Activated CD4-positive, CD25-positive, alpha-beta regulatory T cell (primary cell): ENCODE measurements at places on chromosomes 3 and 15.

DNA sequence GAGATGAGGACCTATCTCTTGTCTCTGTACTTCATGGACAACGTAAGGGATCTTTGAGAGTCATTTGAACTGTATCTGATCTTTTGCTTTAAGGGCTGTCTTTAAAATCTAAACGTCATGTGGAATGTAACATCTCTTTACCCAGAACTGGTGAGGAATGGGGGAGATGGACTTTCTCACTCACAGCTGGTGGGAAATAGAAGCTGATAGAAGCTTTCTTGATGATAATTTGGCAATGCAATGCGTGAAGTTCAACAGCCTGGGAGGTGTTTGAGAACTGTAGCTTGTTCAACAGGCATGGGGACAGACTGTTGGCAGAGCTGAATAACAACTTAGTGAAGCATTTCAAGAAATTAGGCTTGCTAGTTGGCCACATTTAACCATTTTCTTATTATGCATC, 21.5 kb upstream of the RORA start:
- no peak for DNase-seq

GRCh38 chr3:57128826-57129667, 36.1 kb downstream of the IL17RD start:
- no peak for DNase-seq

DNA sequence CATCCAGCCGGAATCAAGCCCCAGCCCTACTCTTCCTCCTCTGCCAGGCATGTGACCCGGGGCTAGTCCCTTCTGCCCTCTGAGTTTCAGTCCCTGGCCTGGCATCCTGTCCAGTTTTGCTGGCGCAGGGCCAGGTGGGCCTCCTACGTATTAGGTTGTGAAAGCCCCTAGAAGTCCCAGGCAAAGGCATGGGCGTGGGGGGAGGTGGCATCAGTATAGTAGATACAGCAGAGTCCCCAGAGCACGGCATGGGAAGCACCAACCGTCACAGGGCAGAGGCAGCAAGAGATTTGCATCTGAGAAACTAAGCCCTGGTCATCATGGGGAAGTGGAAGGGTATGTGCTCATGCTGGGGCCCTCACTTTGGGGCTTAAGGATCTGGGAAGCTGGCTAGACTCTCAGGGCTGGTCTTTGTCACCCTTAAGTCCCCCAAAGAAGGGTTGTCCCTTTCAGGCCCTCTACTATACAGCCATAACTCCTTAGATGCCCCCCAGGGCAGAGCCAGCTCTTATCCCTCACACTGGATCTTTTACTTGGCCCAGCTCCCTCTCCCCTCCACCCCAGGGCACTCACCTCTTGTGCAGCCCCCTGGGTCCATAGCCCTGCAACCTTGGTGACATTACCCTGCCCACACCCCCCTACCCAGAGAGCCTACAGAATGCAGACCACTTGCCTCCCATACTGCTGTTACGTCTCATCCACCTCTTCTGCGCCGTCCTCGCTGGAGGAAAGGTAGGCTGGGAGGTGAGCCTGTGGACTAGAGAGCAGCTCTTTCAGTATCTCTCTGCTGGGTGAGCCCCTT, 11.3 kb downstream of the NBEAL2 start:
- DNase-seq, result no peak

DNA sequence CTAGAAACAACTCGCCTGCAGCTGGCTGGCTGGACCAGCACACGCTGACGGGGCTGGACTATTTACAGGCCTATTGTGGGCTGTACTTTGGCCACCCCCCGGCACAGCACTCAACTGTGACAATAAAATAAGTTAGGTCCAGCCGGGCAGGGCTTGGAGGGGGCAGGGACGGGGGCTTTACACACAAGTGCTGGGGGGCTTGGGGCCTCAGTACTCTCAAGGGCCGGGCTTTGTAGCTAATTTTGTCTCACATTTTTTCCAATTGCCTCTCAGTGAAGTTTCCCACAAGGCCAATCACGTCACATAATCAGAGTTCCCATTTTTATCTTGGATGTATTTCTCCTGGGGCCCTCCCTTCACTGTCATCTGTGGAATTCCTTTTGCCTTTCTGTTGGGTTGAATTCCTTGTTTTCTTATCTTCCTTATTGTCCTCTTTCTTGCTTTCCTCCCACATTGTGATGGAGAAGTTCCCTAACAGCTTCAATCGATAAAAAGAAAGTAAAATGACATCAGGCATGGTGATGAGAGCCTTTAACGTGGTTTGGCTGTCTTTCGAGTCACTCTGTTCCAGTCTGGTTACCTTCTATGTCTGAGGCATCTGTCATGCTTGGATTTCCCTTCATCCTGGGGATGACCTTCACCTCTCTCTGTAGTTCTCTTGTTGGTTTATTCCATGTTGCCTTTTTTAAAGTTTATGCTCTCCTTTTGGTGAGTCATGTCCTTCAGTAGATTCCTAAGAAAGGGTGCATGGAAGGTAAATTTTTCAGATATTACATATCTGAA, 44.1 kb upstream of the CMTM7 start:
- no peak for DNase-seq

- no peak for DNase-seq
These were observed 114.0 kb downstream of the FAM174B start for GRCh38 chr15:92541291-92542200.
